Upper lobe of left lung (tissue), 6 donors: ENCODE measurements at places on chromosomes 2 and 18.

DNA sequence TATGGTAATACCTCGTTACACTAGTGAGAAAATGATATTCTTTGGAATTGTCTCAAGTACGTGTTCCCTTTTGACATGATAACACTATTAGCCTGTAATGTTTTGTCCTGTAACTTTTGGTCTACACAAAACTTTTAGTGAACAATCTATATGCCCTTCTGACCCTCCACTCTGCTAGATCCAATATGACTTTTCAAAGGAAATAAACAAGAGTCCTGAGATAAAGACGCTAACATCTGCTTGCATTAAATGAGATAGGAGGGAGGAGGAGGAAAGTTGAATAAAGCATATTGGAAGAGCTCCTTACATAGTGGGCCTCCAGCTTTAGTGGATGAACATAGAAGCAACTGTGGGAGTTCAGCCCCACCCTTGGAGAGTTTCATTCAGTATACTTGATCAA is 83.3 kb upstream of the CAVIN2 start:
- no peak for DNase-seq

DNA sequence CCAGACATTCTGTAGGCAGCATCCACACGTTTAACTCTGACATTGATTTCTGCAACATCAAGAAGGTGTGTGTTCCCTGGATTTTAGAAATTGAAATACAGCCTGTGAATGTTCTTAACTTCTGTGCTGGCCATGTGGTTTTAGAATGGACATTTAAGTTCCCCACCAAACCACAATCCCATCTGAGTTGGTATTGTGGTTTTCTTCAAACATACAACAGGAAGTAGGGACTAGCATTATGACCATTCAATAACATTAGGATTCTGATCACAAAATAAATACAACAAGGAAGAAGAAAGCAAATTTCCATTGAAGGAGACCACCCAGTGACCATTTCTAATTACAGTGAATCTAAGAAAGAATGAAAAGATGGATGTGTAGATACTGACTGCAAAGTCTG is 51.2 kb downstream of the MAP3K20 start:
- no peak for DNase-seq

DNA sequence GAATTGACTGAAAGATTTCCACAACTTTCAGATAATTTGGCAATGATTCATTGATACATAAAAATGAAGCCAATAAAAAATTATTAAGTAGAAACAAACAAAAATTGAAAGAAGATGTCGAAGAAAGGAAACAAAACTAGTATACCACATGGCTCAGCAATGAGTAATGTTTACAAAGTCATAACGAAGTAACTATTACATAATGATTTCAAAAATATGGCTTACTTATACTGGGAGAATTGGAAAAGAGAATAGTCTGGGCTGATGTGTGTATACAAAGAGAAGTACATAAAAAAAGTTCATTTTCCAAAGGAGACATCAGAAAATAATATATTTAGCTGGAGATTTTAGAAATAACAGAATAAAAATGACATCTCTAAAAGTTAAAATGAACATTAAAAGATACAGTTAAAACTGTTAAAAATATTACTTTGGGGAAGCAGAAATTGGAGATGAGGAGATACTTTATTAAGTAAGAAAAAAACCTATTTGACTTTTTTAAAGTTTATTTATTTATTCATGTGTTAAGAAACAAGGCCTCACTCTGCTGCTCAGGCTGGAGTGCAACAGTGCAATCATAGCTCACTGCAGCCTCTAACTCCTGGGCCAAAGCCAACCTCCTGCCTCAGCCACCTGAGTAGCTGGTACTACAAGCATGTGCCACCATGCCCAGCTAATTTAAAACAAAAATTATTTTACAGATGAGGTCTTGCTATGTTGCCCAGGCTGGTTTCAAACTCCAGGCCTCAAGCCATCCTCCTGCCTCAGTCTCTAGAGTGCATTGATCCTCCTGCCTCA is 409.7 kb upstream of the PIK3C3 start:
- DNase-seq = no peak

- DNase-seq = no peak
Measured at GRCh38 chr2:171966235-171966634, 33.5 kb upstream of the METAP1D start.

DNA sequence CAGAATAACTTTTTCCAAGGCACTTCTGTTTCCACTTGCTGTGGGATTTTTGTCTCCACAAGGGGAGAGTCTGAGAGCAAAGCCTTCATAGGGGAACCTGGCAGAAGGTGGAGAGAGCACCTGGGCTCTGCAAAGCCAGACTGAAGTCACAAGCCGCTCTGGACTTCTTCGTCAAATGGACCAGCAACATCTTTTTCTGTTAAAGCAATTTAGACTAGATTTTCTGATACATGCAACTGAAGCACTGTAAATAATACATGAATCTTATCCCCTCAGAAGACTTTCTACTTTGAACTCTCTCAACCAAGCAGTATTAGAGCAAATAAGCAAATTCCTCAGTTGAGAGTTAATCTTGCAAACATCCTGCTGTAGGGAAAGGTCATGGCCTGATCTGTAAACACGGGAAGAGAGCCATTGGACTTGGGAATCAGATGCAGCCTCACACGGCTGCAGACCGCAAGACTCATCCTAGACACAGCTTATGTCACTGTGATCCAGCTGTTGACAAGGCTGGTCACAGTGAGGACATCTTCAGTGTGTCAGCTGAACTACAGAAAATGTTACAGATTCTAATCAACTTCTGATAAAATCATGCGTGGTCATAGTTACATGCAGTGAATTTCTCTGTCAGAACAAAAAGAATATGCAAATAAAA is 3.2 kb downstream of the SH3YL1 start:
- DNase-seq = no peak

- no peak for DNase-seq
Measured at GRCh38 chr18:13258921-13259320, 40.4 kb downstream of the LDLRAD4 start.

- no peak for DNase-seq
Measured at GRCh38 chr2:24914713-24915112, 5.3 kb downstream of the ADCY3 start.

DNA sequence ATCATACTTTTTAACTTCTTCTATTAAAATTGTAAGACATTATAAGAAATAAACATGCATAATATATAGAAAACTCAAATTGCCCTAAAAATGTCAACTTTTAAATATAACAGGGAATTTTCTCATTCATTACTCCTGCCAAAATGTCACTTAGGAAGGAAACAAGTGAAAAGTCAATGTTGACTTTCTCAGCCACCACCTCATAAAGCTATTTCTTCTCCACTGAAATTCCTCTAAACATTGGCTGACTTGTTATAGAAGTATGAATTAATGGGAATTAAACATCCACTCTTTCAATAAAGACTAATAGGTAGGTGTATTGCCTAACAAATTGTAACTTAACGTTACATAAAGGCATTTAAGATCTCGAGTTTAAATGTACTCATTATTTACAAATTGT is 499.7 kb upstream of the SYT4 start:
- no peak for DNase-seq

- DNase-seq = no peak
Measured at GRCh38 chr18:53603276-53603675, 621.2 kb downstream of the MBD2 start.

DNA sequence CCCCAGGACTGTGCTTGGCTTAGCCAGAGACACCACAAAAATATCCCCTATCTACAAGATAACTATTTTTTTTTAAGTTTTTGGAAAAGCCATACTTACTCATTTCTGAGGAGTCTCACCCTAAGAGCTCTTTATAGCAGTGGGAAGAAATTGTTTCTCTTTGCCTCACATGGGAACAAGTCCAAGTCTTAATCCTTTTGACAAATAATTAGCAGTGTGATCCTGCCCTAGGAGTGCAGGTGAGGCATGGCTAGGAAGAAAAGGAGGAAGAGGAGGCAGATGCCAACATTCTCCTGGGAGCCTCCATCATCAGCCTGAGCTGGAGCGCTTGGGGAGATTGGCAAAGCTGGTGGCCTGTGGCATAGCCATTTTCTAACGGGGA is 115.6 kb downstream of the STPG4 start:
- no peak for DNase-seq

GRCh38 chr18:62715436-62715758 is at the start of gene PHLPP1:
PHLPP1 (plus strand) TSS chr18:62715541; CDS start chr18:62715684, 143 bp downstream.
- DNase-seq = no peak

GRCh38 chr2:15886231-15886630 is 54.1 kb upstream of the MYCN start:
- DNase-seq = no peak

DNA sequence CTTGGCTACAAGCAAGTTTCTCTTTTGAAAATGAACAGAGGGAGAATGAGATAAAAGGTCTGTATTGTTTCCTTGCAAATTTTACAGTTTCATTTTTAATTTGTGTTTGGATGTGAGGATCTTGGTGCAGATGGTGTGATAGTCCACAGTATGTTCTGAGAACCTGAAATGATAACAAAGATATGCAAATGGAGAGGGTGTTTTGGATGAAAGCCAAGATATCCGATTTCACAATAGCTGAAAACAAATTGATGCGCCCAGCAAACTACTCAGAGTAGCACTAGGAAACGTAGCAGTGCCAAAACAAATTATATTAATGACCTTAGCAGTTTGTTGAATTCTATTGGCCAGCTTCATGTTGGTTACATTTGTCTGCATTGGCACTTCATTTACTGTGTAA is 683.5 kb downstream of the TMEM182 start:
- DNase-seq = no peak

DNA sequence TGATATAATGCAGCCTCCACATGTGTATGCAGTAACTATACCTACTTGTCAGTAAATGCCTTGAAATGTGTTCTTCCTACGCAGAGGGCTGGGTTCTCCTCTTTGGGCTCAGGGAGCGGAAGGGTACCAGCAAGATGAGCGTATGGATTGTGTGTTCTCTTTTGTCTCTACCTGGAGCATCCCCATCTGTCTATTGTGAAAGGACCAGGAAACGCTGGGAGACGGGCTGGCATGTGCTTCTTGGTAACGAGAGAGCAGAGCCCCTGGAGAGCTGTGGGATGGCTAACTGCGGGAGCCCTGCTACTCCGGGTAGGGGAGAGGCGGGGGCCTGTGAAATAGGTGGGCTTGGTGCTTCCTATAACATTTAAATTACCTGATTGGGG is 80.9 kb downstream of the BCL2 start:
- no peak for DNase-seq

DNA sequence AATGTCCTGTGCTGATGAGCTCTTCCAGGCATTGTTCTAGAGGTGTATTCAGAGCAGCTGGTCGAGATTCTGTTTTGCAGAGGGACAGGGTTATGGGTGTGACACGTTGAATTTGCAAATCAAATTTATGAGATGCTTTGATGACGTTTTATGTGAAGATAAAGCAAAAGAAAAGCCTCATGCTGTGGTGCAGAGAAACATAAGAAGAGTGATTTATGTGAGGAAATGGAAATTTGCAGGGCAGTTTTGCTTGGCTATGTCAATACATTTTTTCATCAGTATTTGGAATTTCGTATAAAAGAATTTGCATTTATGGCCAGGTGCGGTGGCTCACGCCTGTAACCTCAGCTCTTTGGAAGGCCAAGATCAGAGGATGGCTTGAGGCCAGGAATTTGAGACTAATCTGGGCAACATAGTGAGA is 36.4 kb downstream of the TSN start:
- no peak for DNase-seq

DNA sequence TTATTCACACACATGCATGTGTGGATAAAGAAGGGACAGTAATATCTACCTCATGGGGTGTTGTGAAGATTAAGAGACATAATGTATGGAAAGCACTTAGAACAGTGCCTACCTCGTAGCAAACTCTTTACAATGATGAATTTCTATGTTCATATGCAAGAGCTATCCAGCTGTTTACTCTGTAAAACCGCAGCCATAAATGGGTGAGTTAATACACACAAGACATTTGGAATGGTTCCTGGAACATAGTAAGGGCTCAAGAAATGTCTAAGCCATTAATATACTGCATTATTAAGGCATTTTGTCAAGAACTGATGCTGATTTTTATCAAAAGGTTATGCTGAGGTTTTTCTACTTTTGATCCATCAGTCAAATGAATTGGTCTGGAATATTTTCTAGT is 1076.2 kb downstream of the TSN start:
- no peak for DNase-seq

GRCh38 chr2:100615886-100616285 is 53.1 kb downstream of the PDCL3 start:
- DNase-seq = no peak

GRCh38 chr2:222776792-222777191 is 84.0 kb upstream of the ACSL3 start:
- no peak for DNase-seq

DNA sequence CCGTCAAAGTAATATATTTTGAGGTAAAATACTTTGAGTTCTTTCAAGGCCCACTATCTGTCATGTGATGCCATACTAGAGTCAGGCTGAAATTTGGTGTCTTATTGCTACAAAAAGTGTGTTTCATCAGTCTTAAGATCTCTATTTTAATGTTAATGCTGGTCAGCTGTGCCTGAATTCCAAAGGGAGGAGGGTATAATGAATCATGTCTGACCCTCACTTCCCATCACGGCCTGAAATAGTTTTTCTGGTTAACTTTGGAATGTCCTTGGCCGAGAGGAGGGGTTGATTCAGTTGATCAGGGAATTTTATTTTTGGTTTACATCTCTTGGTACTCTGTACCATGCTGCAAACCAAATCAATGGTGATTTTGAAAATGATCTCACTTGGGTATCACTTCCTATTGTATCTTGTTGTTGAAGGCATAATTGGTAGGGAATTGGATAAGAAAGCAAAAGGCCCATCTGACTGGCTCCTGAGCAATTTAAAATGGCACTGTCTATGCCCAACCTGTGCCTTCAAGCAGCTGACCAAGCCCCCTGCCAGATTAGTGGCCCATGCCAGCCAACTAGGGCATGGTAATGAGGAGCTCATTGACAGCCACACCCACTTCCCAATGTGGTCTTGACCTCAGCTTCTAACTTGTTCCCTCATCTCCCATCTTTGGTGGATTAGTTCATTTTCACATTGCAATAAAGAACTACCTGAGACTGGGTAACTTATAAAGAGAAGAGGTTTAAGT is 6.1 kb upstream of the SLC35F5 start:
- DNase-seq = no peak

- no peak for DNase-seq
Measured at GRCh38 chr2:222731201-222731621, 59.8 kb downstream of the MOGAT1 start.

DNA sequence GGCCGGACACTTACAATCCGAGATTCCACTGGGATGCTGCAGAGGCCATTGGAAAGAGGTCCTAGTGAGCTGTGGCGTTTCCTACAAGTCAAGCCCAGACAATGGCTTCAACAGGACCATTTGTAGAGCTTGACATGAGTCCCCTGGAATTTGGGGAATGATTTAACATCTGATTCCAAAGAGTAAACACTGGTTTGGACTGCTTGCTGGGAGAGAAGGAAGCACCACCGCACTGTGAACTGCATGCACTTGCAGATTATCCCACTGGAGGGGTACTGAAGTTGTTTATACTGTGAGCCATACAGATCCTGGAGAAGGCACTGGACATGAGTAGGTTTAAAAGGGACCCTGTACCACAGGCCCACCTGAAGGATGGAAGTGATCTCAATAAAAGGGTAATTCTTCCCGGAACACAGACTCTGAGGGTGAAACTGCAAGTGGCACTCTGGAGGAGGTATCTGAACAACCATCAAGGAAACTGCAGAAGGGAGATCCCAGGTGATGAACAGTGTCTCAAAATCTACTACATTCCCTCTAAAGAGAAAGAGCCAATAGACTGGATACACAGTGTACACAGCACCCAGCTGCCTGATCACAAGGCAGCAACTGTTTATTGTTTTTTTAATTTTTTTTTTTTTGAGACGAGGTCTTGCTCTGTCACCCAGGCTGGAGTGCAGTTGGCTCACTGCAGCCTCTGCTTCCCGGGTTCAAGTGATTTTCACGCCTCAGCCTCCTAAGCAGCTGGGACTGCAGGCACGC is 4.3 kb upstream of the RAB6C start:
- no peak for DNase-seq
